Body of pancreas (tissue), 4 donors: ENCODE measurements at places on chromosomes 2 and 18. TPM values are rescaled to one million over a fixed set of nuclear protein-coding genes. Genes with fewer than 3 reads are reported as not detected.
A peak's percentile ranks its signal among the peaks of the same experiment; 100 is the strongest.

- H3K27ac ChIP-seq: peak overlapping the region; percentile 9
- H3K36me3 ChIP-seq: no peaks in the 10 kb centered on the region
- H3K4me3 ChIP-seq: no peak overlapping the region
- DNase-seq: no peak
- peaks cover 54% of the 10 kb centered on the region for H3K4me1 ChIP-seq
- H3K27me3 ChIP-seq: no peaks in the 10 kb centered on the region
These were observed 156.3 kb downstream of the LAMA1 start for GRCh38 chr18:6961331-6961730.

- H3K36me3 ChIP-seq: no peaks in the 10 kb centered on the region
- H3K27me3 ChIP-seq: no peaks in the 10 kb centered on the region
- no peaks in the 10 kb centered on the region for H3K4me1 ChIP-seq
- H3K27ac ChIP-seq: peak overlapping the region; percentile 67
- no peak overlapping the region for H3K4me3 ChIP-seq
These were observed 670 bp upstream of the INPP5D start for GRCh38 chr2:233059547-233059796.

DNA sequence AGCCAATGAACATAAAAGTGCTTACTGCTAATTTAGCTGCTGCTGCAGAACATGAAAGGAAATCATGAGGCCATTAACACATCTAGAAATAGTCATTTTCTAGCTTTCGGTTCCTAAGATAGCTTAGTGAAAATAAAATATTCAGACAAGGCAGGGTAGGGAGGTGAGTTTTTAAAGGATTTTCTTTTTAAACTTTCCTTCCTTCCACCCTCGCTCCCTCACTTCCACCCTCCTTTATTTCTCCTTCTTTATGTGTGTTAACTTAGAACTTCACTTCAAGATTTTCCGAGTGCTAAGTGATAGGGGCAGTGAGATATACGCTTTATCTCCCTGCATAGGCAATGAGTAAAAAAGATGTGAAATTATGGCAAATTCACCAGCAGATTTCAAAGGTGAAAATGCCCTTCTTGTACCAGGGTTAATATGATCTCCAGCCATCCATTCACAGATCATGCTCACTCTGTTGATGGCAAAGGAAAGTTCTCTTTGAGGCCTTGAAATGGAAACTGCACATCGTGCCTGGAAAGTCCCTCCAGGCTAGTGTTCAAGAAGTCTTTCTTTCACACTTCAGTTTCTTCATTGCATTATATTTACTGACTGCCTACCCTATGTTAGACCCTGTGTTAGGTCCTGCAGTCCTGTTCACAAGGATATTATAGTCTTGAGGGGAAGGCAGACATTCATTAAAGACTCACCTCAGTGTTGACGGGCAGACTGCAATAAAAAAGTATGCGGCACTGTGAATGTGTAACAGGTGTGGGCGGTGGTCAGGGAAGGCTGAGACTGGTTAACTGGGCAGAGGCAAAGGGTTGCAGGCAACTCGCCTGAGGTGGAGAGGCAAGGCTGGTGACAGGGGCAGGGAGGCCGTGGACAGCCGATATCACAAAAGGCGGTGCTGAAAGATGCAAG, 200.8 kb downstream of the PLCL1 start:
- H3K27me3 ChIP-seq: no peaks in the 10 kb centered on the region
- no peak overlapping the region for H3K27ac ChIP-seq
- no peaks in the 10 kb centered on the region for H3K36me3 ChIP-seq
- H3K4me1 ChIP-seq: no peaks in the 10 kb centered on the region
- H3K4me3 ChIP-seq: no peak overlapping the region

GRCh38 chr2:241562269-241562891, 3.8 kb downstream of the BOK start:
- no peaks in the 10 kb centered on the region for H3K36me3 ChIP-seq
- peaks cover 32% of the 10 kb centered on the region for H3K4me1 ChIP-seq
- DNase-seq: no peak
- H3K4me3 ChIP-seq: no peak overlapping the region

GRCh38 chr2:74881626-74882298, 47.8 kb downstream of the HK2 start:
- no peaks in the 10 kb centered on the region for H3K36me3 ChIP-seq
- H3K4me1 ChIP-seq: no peaks in the 10 kb centered on the region
- no peak overlapping the region for H3K4me3 ChIP-seq
- DNase-seq: no peak

- no peak overlapping the region for H3K4me3 ChIP-seq
- no peaks in the 10 kb centered on the region for H3K36me3 ChIP-seq
- H3K27me3 ChIP-seq: no peaks in the 10 kb centered on the region
- peaks cover 14% of the 10 kb centered on the region for H3K4me1 ChIP-seq
These were observed 81.6 kb downstream of the SH3RF3 start for GRCh38 chr2:109210431-109211200.

GRCh38 chr18:48099481-48100164, 169.2 kb upstream of the SMAD2 start:
- no peak overlapping the region for H3K4me3 ChIP-seq
- no peak for DNase-seq
- H3K27me3 ChIP-seq: no peaks in the 10 kb centered on the region
- H3K36me3 ChIP-seq: no peaks in the 10 kb centered on the region
- H3K27ac ChIP-seq: no peak overlapping the region

- H3K36me3 ChIP-seq: no peaks in the 10 kb centered on the region
- H3K4me3 ChIP-seq: no peak overlapping the region
- H3K4me1 ChIP-seq: no peaks in the 10 kb centered on the region
- H3K27ac ChIP-seq: no peak overlapping the region
- DNase-seq: no peak
These were observed 57.1 kb downstream of the FBLN7 start for GRCh38 chr2:112195167-112195766.

GRCh38 chr2:46798998-46799698, 116.5 kb downstream of the MCFD2 start:
- no peak for DNase-seq
- H3K27ac ChIP-seq: no peak overlapping the region
- peaks cover 1% of the 10 kb centered on the region for H3K4me1 ChIP-seq
- no peaks in the 10 kb centered on the region for H3K36me3 ChIP-seq
- no peaks in the 10 kb centered on the region for H3K27me3 ChIP-seq

KLHL14 gene
- total RNA-seq: not detected

LIPT1 gene
- total RNA-seq: 2.1 TPM

DNA sequence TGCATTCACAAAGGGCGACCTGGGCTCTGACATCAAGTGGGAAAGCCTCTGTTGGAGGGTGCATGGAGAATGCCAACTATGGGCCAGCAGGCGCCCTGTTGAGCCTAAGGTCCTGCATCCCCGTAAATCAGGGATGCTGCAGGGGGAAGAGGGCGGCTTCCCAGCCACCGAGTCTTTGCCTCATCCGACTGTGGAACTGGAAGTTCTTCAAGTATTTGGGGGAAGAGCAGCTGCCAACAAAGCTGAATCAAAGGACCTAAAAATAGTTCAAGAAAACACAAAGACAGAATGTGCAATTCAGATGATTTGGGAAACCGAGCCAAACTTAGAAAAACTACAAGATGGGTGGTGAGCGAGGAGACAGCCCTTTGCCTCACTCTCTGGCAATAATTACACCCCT, 281.1 kb upstream of the MGAT5 start:
- H3K36me3 ChIP-seq: no peaks in the 10 kb centered on the region
- DNase-seq: no peak
- H3K27ac ChIP-seq: no peak overlapping the region
- H3K27me3 ChIP-seq: no peaks in the 10 kb centered on the region

HOXD13 gene
- total RNA-seq: not detected

- H3K27me3 ChIP-seq: no peaks in the 10 kb centered on the region
- H3K27ac ChIP-seq: peak overlapping the region; percentile 49
- H3K4me3 ChIP-seq: no peak overlapping the region
- peak; percentile 24 for DNase-seq
- no peaks in the 10 kb centered on the region for H3K36me3 ChIP-seq
These were observed 64.3 kb downstream of the BABAM2 start for GRCh38 chr2:27954771-27955383.

ADD2 gene
- total RNA-seq: 7.6 TPM

DNA sequence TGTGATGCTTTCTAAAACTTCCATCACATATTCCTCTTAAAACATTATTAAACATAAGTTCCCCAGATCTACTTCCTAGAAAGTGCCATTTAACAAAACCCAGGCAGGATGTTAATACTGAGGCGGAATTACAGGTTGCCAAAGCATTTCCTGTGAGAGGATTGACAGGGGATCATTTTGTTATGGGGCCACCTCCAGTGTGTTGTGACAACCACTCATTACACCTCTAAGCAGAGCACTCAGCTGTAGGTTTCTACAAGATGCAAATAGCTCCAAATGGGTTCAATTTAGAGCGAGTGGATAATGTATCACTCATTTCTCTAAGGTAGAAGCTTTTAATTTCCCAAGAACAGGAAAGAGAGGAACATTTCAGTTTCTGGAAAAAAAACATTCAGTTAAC, 1429.5 kb upstream of the ACVR2A start:
- no peaks in the 10 kb centered on the region for H3K36me3 ChIP-seq
- no peaks in the 10 kb centered on the region for H3K4me1 ChIP-seq
- no peaks in the 10 kb centered on the region for H3K27me3 ChIP-seq
- no peak overlapping the region for H3K4me3 ChIP-seq
- H3K27ac ChIP-seq: no peak overlapping the region

SCYGR3 gene
- not detected for total RNA-seq

DNA sequence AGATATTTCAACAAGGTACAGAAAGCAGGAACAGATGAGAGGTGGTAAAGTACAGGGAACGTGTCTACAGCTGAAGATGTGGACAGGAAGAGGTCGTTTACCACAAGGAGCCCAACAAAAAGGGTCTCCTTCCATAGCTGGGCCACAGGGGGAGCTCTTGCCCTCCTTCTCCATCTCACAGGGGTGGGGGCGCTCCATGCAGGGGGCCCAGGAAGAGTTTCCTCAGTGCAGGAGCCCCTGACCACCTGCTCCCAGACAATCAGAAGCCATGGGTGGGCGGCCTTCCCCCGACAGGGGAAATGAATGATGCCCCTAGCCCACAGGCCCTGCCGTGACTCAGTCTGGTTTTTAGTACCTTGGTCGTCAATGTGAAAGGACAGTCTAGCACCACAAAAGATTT, 163.6 kb upstream of the ZNF516 start:
- no peak overlapping the region for H3K4me3 ChIP-seq
- DNase-seq: no peak
- no peaks in the 10 kb centered on the region for H3K27me3 ChIP-seq
- no peak overlapping the region for H3K27ac ChIP-seq

EFEMP1 gene
- 129 TPM for total RNA-seq

BCL2 gene
- total RNA-seq: 10.1 TPM
